ENCODE measurements at places on chromosomes 2 and 18.

GRCh38 chr2:191386938-191387536, 141.8 kb downstream of the MYO1B start:
- no peak for DNase-seq

- no peak for DNase-seq
These were observed 505.7 kb downstream of the CMPK2 start for GRCh38 chr2:6359964-6360363.

DNA sequence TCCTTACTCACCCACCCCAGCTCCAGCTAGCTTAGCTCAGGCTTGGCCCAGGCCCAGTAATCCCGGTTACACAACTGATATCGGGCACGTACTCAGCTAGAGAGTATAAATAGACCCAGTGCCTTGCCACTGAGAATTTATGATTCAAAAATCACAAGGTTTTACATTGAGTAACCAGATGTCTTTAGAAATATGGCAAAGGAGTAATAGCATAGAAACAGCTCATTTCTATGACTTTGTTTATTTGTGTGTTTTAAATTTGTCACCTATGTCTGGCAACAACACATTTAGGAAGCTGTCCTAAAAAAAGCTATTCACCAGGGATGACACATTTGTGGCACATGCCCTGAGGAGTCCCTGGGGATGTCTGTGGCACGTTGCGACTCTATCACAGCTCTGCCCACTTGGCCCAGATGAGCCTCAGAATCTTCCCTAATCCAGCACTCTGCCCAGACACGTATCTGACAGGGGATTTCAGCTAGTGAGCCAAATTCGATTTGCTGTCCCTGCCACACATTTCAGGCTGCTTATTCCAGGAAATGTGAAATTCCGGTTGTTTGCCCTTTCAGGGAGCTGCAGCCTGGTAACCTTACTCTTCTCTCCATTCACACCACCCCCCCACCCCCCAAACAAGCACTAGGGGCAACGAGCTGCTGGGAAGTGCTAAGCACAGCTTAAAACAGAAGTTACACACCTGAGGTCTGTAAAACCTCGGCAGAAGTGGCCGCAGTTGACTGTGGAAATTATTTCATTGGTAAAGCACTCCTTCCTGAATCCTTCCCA, 85.4 kb upstream of the ZCCHC2 start:
- DNase-seq: no peak

- DNase-seq: no peak
These were observed 124.2 kb upstream of the ZNF516 start for GRCh38 chr18:76619261-76619620.

DNA sequence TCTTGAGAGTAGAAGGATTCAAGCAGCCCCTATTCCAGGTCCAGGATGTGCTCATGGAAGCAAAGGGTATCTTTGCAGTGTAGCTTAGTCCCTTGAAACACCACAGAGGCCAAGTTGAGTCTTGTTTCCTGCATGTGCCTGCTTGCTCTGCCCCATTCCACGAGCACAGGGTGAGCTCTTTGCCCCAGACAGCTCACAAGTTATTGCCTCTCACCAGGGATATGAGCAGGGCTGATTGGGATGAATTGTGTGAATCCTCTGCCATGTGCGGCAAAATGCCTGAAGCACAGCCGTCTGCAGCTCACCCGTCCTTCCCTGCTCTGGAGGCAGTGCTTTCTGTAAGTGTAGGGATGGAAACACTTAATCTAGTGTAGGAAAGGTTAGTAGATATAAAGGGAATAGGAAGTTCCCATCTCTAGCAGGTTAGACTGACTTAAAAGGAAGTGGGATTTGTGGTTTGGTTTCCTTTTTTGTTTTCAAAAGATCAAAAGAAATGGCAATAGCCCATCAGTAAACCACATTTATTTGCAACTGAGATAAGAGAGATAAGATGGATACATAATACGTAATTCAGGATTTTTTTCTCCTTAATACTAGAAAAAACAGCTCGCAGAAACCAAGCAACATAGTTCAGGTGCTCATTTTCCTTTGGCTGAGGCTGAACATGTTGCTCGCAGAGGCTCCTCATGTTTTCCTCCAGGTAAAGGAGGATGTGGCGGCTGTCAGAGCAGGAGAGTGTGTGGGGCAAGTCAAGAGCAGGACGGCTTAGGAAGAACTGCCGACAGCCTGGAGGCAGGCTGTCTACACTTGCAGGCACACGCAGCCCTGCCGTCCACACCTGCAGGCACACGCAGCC, 41.4 kb downstream of the TMEM182 start:
- no peak for DNase-seq

DNA sequence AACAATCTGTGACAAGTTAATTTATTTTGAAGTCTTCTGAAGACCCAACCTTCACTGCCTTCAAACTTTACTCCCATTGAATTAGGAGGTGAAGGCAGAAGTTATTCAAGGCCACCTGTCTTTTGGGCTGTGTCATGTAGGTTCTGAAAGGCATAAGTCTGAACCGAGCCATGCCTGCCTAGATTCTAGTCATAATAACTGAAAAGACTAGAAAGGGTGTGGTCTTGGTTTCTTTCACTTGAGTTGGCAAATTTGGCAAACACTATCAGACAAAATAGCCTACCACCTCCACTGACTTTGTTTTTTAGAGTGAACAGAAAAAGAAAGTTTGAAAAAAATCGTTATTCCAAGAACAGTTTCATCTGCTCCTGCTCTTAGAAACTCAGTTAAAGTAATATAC, 38.4 kb downstream of the PPM1B start:
- no peak for DNase-seq

DNA sequence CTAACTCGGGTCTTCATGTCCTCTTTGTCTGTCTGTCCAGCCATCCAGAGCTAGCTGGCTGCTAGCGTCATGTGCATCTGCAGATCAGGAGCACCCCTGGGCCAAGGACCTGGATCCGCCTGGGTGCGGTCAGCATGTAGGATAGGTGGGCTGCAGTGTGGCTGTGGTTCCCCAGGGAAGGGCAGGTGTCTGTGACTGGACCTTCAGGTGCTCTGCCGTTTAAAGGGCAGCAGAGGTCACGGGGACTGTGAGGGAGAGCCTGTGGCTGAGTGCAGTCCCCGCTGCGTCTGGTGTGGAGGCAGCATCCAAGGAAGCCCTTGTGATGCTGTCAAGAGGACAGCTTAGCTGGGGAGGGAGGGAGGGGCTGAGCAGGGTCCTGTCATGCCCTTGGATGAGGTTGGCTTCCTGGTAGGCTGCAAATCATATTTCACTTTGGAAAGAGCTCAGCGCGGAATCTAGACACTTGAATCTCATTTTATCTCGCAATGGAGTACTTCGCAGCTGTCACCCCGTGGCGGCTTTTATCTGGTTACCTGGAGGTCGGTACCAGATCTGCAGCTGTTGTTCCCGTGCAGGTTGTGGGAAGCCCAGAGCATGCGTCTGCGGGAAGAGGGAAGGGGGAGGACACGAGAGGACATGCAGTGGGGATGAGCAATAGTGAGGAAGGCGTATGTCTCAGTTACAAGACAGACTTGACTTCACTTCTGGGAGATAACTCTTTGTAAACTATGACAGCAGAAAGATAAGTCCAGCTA, 5.9 kb upstream of the RALB start:
- no peak for DNase-seq

DNA sequence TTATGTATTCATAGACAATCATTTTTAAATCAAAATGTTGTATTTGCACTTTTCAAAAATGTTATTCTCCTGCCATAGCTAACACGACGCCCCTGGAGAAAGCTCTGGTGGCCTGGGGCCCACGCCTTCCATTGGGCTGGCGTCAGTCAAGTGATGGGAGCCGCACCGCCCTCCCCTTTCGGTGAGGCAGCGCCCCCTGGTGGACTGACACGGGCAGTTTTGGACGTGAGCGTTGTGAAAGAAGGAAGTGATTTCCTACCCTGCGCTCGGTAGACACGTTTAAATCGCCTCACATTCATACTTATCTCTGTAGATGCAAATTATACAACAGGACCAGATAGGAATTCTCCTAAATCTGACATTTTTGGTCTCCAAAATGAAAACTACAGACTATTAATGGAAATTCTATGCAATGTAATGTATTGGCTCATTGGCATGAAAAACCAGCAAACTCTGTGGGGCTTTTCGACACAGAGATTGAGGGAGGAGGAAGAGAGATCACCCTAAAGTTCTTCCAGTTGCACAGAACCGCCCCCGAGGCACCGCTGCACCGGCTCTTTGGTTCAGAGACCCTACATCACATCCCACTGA, 326.2 kb upstream of the SOX11 start:
- no peak for DNase-seq

GRCh38 chr2:19377717-19378116, 19.3 kb upstream of the OSR1 start:
- no peak for DNase-seq

- no peak for DNase-seq
These were observed 254.4 kb upstream of the HS6ST1 start for GRCh38 chr2:128573116-128573515.

DNA sequence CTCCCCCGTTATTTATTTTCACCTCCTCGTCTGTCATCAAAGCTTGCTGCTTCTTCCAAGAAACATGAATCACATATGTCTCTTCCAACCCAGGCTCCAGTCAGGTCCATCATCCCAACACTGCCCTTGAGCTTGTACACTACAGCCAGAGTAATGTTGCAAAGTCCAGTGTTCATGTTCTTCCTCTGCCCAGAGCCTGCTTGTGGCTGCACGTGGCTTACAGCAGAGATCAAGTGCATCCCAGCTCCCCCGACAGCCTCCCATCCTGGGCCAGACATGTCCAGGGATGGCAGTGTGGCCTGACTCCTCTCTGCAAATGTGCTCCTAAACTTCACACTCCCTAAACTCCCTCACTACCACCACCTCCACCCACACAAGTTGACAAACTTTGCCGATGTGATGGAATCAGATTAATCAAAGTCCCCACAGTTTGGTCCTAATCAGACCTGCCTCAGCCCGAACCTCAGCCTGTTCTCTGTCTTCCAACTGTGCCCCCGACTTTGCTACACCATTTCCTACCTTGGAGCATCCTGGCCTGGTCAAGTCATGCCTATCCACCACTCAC, 54.2 kb upstream of the MAPRE3 start:
- DNase-seq: no peak

DNA sequence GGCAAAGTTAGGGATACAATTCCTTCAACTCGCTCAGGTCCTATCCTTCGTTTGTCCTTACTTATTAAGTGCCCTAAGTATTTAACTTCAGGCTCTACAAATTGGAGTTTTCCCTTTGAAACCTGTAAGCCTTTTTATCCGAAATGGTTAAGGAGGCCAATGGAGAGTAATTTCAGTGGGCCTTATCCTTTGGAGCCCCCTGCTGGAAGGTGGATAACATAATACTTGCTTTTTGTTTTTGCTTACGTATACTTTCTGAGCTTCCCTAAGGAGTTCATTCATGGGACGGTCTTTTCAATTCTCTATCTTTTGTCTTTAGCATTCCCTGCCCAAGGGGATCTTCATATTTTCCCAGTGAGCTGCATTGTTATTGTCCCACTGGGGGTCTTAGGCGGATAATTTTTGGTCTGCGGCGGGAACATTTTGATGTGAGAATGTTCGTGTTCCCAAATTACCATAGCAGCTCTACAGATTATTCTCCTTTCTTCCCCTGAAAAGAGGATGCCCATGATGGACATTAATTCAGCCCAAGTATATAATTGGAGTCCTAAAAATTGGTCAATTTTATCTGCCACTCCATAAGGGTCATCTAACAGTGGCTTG, 34.4 kb upstream of the TRAPPC8 start:
- peak; percentile 58 for DNase-seq

GRCh38 chr2:234995332-234996068, 43.7 kb downstream of the SH3BP4 start:
- DNase-seq: no peak

GRCh38 chr18:24588440-24588839, 128.0 kb downstream of the HRH4 start:
- no peak for DNase-seq

- DNase-seq: no peak
These were observed 441.7 kb downstream of the THSD7B start for GRCh38 chr2:137207030-137207429.

GRCh38 chr2:138060301-138060635, 96.0 kb downstream of the HNMT start:
- peak; percentile 77 for DNase-seq

DNA sequence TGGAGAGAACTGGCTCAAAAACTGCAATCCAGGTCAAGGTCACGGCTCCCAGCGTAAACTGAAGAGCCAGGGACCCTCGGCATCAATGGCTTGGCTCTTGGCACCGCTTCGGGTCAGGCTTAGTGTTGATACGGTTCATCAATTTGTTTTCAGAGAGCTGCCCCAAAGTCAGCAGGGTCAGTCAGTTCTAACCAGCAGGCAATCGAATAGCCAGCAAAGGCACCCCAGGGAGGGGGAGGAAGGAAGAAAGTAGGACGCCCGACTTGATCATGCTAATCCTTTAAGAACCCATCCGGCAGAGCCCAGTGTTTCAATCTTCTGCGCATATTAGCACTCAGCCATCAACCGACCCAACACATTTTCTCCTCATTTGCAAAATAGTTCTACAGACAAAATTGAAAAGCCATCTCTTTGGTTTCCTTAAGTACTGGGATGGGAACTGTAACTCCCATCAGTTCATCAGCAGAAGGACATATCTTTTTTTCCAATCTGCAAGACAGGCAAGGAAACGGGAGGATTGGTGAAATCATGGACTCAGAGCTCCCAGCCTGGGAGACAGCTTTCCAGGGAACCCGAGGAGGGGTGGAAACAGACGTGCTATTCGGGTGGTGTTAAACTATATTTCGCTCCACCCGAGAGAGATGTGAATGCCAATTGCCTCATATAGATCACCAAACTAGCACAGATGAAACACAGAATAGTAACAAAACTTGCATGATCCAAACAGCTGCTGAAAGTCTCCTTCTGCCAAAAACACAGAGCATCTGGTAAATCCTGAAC, 40.7 kb upstream of the CABLES1 start:
- no peak for DNase-seq

DNA sequence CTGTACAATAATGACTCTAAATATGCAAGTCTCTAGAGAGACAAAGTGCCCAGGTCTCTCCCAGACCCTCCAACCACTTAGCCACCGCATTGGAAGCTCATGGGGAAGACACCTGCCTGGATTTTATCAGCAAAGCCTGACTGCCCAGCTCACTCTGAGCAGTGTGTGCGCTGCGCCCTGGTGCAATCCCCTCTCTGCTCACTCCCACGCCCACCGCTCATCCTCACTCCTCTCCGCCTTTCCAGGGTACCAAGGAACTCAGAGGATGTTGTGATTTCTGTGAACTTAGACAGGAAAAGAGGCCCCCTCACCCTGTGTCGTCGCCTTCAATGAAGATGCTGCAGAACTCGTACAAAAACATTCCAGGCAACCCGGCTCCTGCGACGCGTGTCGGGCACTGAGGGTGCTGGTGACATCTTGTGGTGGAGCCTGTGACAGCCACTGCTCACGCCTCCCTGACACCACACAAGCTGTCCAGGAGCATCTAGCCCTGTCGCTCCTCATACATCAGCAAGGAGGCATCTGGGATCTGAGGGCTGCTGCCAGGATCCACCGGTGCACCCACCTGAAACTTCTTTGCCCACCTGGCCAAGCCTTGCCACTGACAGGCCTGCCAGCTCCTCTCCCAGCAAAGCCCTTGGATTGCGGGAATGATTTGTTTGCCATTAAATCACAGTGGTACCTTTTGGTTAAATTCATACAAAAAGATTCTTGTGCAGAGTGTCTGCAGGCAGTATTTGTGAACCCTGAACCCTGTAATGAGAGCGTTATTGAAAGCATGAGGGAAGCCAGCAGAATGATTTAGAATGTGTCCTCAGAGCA, 220.4 kb downstream of the ZNF516 start:
- no peak for DNase-seq

GRCh38 chr2:180128861-180129260, 121.8 kb upstream of the CWC22 start:
- DNase-seq: no peak

- DNase-seq: no peak
These were observed 382.3 kb downstream of the FIGN start for GRCh38 chr2:163353551-163353950.

GRCh38 chr18:9380621-9381395, 46.2 kb downstream of the TWSG1 start:
- peak; percentile 92 for DNase-seq

Measured in NCI-H446 (cell line).